ENCODE measurements at places on chromosomes 6 and 20.

GRCh38 chr6:70575899-70576495, 9.3 kb downstream of the SDHAF4 start:
- no peak for DNase-seq

DNA sequence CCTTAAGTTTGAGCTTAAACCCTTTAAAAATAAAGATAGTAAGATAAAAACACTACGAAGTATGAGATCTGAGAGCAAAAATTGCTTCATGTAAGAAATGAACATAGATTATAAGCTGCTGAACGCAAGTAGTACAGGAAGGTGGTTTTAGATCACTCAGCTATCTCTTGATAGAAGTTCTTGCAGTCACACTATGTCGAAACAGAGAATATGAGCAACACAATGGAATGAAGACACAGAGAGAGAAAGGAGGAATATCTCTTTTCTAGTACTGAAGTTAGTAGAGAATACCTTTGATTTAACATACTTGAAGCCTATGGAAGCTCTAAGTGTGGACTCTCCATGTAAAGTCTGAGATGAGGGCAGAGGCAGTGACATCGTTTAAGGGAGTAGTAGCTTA, 162.7 kb downstream of the CDK19 start:
- DNase-seq, result no peak

DNA sequence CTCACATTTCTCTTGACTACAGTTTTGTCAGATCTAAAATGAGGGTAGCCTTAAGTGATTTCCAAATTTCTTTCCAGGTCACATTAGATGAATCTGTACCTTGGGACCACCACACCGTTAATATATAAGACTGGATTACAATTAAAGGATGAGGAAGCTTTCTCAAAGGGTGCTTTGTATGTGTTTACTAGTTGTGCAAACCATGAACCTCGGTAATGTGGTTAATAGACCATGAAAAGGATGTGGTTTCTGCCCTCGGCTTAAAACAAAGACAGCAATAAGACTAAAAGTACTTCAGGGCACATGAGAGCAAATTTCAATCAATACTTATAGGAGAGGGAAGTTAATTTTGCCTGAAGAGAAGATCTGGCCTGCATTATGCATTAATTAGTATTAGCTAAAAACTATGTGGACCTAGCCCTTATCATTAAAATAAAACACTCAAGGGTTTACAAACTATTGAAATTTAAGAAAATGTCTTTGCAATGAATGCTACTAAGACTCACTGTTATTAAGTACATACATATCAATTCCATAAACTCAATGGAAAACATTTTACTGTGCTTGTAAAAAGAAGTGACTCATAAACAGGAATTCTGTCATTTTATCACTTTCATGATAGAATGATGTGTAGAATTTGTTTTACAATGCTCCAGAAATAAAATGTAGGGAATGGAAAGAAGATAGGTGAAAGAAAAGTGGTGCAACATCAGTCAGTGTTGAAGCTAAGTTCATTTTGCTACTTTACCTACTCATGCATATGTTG, 936 bp upstream of the TMX4 start:
- DNase-seq, result peak; percentile 49

DNA sequence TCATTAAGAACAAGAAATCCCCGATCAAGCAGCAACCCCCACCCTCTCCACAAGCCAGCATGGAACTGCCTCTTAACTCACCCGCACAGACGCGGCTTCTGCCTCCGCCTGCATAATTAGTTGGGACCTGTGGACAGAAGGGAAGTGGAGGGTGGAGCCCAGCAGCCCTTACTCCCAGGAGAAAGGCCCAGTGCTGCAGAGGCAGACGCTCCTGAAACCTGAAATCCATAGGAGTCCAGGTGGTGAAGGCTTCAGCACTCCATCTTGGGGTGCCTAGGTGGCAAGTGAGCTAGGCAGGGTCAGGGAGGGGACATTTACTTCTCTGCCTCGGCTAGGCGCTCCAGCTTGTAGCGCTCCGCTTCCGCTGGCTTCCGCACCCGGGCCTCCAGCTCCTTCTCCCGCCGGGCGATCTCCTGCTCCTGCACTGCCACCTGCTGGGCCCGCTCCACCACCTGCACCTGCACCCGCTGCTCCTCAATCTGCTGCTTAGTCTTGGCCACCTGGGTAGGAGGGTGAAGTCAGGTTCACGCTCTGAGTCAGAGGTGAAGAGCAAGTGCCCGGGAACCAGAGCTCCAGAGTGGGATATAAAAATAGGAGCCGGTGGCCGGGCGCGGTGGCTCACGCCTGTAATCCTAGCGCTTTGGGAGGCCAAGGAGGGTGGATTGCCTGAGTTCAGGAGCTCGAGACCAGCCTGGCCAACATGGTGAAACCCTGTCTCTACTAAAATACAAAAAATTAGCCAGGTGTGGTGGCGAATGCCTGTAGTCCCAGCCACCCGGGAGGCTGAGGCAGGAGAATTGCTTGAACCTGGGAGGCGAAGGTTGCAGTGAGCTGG, 10.7 kb downstream of the TUBB start:
- DNase-seq, result peak; percentile 83

DNA sequence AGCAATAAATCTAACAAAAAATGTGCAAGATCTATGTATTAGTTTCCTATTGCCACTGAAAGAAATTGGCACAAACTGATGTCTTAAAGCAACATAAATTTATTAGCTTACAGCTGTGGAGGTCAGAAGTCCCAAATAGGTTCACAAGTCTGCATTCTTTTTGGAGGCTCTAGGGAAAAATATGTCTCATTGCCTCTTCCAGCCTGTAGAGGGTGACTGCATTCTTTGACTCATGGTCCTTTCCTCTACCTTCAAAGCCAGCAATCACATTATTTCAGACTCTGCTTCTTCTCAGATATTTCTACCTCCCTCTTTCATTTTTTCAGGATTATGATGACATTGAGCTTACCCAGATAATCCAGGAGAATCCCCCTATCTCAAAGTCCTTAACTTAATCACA, 1531.1 kb downstream of the KHDRBS2 start:
- no peak for DNase-seq

DNA sequence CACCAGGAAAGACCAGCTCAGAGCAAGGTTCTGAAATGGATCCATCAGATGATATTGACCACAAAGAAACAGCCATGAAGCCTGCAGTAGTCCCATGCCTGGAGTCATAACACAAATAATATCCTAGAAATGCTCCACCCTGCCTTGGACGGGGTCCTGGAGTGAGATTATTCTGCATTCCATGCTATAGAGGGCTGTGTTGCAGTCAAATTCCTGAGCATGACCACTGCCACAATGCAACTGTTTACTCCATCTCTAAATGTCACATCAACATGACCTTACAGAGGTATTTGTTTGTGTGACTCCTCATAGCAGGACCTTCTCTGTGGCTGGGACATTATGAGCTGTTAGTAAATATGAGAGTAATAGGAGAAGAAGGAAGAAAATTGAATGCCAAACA, 257.5 kb upstream of the TCF21 start:
- no peak for DNase-seq

DNA sequence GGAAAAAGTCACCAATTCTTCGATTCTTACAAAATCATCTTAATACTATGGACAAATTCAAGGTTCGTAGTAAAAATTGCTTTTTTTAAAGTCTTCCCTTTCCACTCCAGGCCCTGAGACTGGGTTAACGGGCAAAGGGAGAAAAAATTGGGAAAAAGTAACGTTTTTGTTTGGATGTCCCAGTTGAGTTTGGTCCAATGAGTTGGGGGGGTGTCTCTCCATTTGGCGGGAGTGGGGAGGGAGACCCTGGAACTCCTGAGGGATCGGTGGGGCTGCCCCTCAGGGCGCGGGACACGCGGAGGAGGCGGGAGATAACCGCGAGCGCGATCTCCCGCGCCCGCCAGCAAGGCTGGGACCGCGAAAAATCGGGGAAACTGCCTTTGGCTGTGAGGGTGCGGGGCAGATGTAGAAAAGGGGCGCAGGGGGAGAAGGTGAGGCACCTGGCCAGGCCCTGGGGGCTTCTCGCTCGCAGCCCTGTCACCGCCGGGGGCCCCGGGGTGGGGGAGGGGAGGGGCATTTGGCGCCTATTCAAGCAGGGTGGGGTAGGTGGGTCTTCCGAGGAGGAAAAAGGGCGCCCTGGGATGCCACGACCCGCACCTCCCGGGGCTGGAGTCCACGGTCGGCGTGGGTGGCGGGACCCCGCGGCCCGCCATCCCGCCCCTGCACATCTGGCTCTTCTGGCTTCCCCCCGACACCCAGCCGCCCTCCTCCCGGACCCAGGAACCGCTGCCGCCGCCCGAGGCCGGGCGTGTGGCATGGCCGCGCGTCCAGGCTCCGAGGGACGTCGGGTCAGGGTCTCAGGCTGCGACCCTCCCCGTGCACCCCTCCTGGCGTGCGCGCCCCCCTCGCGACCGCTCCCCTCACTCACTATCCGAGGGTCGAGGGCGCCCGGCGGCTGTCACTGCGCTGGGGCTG, 595 bp downstream of the FBXO5 start:
- DNase-seq, result peak; percentile 15

- no peak for DNase-seq
Measured at GRCh38 chr6:107972413-107973096, 14.5 kb upstream of the SEC63 start.

DNA sequence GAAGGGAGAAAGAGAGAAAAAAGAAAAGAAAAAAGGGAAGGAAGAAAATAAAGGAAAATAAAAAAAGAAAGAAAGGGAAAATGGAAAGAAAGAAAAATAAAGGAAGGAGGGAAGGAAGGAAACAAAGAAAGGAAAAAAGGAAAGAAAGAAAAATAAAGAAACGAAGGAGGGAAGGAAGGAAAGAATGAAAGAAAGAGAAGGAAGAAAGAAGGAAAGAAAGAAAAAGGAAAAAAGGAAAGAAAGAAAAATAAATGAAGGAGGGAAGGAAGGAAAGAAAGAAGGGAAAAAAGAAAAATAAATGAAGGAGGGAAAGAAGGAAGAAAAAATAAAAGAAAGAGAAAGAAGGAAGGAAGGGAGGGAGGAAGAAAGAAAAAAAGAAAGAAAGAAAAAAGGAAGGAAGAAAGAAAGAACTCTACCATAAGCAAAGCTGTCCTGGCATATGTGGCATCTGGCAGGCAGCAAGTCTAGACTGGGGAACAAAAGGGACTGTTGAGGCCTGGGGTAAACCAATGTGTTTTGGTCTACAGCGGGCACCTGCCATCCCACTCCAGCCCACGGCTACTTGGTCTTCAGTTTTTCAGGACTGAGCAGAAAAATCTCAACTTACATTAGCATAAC, 86.9 kb downstream of the TFAP2C start:
- DNase-seq, result no peak

DNA sequence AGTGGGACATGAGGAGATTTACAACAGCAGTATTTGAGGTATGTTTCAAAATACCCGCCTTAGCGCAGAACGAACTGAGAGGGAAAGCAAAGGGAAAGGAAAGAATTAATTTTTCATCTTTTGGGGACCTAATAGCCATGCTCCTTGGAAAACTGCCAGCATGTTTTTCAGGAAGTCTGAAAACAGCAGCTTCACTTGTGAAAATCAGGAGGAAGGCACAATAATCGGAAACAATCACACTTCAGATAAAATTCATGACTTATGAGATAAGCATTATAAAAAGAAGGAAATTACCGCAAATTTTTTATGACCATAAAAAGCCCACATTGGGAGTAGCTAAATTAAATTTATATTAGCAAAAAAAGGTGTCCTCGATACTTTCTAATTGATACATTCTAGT, 541.1 kb downstream of the HAO1 start:
- DNase-seq, result no peak

- DNase-seq, result no peak
Measured at GRCh38 chr6:170088582-170088955, 202.3 kb downstream of the DLL1 start.

- DNase-seq, result no peak
Measured at GRCh38 chr6:144012534-144012933, 4.5 kb upstream of the PLAGL1 start.

- DNase-seq, result peak; percentile 83
Measured at GRCh38 chr6:108557494-108558371, 3.0 kb upstream of the FOXO3 start.

DNA sequence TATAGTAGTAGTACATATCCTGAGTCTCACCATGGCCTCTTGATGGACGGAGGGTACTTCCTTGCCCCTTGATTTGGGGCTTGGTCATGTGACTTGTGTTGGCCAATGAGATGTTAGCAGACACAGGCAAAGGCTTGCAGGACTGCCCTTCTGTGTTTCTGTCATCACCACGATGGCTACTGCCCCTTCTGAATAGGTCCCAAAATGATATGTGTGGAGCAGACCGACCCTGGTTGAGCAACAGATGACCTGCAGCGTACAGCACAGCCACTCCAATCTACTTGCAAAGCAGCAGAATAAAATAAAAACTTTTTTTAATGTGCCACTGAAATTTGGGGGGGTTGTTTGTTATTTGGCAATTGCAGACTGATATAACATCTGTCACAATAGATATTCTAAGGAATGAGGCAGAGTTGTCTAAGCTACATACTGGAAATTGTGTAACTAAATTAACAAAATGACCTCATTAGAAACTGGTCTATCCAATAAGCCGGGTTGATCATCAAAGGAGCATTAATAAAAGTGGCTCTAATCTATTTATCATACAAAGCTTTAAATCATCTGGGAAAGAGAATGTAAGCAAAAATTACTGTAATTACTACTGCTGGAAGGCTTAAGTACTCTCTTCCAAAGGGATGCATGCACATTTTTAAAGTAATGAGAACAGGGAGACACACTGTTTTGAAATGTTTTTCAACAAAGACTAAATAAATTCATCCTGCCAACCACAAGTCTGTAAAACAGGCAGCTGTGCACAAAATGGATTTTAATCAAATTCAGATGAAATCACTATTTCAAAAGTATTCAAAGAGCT, 209.5 kb downstream of the KIF16B start:
- no peak for DNase-seq

- DNase-seq, result no peak
Measured at GRCh38 chr6:157912326-157912725, 69.3 kb upstream of the SYNJ2 start.

DNA sequence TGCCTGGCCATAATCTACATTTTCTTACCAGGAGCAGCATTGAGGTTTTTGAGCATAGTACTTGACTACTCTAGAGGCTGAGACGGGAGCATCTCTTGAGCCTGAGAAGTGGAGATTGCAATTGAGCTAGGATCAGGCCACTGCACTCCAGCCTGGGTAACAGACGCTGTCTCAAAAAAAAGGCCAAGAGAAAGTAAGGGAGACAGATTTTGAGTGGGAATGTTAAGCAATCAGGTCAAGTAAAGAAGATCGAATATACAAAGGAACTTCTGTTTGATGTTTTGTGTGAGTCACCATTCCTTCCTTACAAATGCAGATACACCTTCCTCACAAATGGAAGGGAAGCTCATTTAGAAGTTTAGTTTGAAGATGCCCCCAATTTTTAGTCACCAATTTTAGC, 4.4 kb downstream of the PNRC1 start:
- DNase-seq, result no peak

DNA sequence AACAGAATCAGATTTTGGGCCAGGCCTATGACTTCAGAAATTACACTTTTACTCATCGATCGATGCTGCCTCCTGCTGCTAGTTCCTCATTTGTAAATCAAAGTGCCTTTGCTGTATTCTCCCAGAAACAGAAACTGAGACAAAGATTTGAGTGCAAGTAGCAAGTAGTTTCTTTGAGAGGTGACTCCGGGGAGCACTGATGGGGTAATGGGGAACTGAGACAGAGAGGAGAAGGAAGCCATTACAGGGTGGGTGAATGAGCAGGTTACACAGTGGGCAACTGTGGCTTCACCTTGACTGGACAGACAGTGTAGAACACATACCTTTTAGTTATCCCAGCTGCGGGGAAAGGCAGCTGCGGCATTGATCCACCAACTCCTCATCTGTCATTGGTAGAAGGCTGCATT, 9.7 kb upstream of the CD40 start:
- no peak for DNase-seq

GRCh38 chr6:38686270-38687042, 16.5 kb downstream of the GLO1 start:
- no peak for DNase-seq

- DNase-seq, result no peak
Measured at GRCh38 chr6:56742122-56742791, 99.6 kb upstream of the DST start.

GRCh38 chr6:154056536-154056935, 17.5 kb downstream of the OPRM1 start:
- DNase-seq, result no peak

Data from NCI-H1105 (cell line).